ENCODE measurements at places on chromosomes 1 and 21. TPM values are rescaled to one million over a fixed set of nuclear protein-coding genes. Genes with fewer than 3 reads are reported as not detected.

Gene PTGS2
- polyA plus RNA-seq: 0.12 TPM

Gene ACTL8
- not detected for polyA plus RNA-seq

Gene FCRL3
- not detected for polyA plus RNA-seq

Gene RIMS3
- 36.9 TPM for polyA plus RNA-seq

Gene LCE1F
- polyA plus RNA-seq: not detected

Gene SMIM11
- 100 TPM for polyA plus RNA-seq

Gene WNT3A
- polyA plus RNA-seq: not detected

Gene CNR2
- polyA plus RNA-seq: not detected

Gene ZNF678
- 25.9 TPM for polyA plus RNA-seq

Gene PGLYRP3
- not detected for polyA plus RNA-seq

Gene ITSN1
- 35.1 TPM for polyA plus RNA-seq

Gene RNU1-4
- polyA plus RNA-seq: under 0.01 TPM

Gene TDRD5
- not detected for polyA plus RNA-seq

Gene ANGPTL7
- 0.12 TPM for polyA plus RNA-seq

Gene MFAP2
- 68.4 TPM for polyA plus RNA-seq

Gene ZMYM1
- 20.3 TPM for polyA plus RNA-seq

Gene PROX1
- 0.62 TPM for polyA plus RNA-seq

Gene FAAH
- 111 TPM for polyA plus RNA-seq

Gene KIF14
- 0.69 TPM for polyA plus RNA-seq
